ENCODE measurements at places on chromosomes 4 and X. TPM values are rescaled to one million over a fixed set of nuclear protein-coding genes. Genes with fewer than 3 reads are reported as not detected.

SLITRK2 gene
- not detected for total RNA-seq

DNA sequence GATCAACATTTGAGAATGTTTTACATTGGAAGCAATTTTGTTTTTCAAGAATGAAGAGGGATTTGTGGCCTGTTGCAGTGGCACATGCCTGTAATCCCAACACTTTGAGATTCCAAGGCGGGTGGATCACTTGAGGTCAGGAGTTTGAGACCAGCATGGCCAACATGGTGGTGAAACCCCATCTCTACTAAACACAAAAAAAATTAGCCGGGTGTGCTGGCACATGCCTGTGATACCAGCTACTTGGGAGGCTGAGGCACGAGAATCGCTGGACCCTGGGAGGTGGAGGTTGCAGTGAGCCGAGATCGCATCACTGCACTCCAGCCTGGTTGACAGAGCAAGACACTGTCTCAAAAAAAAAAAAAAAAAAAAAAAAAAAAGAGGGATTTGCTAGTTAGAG lies 127.8 kb downstream of the RPA4 start:
- DNase-seq: no peak

- no peak for DNase-seq
Measured at GRCh38 chr4:162684371-162684700, 482.4 kb downstream of the NAF1 start.

DNA sequence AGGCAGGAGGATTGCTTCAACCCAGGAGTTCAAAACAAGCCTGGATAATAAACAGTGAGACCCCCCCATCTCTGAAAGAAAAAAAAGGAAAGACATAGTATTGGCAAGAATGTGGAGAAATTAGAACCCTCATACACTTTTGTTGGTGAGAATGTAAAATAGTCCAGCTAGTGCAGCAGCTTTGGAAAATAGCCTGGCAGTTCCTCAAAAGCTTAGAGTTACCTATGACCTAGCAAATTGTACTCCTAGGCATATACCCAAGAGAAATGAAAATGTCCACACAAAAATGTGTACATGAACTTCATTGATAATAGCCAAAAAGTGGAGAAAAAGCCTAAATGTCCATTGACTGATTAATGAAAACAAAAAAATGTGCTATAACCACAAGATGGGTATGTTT lies 21.3 kb downstream of the THAP9 start:
- DNase-seq: no peak

DNA sequence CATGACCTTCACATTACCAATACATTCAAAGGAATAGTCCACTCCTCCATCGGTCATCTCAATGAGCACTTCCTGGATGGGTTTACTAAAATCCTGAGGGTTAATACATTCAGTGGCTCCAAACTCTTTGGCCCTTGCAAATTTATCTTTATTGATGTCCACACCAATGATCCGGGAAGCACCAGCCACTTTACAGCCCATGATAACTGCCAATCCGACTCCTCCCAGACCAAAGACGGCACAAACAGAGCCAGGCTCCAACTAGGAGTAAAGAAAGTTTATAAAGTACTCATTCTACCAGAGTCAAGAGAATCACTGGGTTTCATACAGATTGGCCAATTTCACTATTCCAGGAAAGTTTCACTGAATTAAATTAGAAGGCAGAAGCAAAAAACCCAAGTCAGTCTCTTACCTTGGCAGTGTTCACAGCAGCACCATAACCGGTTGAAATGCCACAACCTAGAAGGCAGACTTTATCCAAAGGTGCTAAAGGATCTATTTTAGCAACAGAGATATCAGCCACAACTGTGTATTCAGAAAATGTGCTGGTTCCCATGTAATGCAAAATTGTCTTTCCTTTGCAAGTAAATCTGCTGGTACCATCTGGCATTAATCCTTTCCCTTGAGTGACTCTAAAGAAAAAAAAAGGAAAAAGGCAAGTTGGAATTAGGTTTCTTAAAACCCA lies 12.2 kb downstream of the ADH5 start:
- DNase-seq: no peak

DNA sequence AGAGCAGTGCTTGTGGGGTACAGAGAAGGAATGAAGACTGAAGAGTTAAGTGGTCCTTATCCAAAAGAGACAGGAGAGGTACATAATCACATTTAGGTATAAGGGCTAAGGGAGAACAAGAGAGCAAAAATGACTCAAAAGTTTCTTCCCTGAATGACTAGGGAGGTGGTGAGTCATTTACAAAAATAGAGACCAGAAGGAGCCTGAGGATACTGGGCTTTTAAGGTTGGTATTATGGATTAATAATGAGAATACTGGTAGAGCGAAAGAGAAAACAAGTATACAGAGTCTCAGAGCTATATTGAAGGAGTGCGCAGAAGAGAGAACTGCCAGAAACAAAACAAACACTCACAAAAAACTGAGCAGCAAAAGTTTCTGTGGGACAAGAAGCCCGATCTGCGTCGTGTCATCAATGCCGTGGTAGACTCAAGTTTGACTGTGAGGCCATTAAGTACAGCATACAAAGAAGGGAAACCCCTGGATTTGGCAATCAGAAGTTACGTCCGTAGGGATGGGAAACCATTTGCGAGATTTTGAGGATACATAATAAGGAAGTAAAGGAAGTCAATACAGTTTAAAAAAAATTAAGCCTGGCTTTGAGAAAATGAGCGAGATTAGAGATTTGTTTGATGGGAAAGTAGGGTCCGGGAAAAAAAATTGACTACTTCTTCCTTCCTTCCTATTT lies 129.1 kb upstream of the STIM2 start:
- DNase-seq: peak; percentile 8

GRCh38 chrX:150375243-150375770 lies 12.2 kb downstream of the MAMLD1 start:
- DNase-seq: no peak

DNA sequence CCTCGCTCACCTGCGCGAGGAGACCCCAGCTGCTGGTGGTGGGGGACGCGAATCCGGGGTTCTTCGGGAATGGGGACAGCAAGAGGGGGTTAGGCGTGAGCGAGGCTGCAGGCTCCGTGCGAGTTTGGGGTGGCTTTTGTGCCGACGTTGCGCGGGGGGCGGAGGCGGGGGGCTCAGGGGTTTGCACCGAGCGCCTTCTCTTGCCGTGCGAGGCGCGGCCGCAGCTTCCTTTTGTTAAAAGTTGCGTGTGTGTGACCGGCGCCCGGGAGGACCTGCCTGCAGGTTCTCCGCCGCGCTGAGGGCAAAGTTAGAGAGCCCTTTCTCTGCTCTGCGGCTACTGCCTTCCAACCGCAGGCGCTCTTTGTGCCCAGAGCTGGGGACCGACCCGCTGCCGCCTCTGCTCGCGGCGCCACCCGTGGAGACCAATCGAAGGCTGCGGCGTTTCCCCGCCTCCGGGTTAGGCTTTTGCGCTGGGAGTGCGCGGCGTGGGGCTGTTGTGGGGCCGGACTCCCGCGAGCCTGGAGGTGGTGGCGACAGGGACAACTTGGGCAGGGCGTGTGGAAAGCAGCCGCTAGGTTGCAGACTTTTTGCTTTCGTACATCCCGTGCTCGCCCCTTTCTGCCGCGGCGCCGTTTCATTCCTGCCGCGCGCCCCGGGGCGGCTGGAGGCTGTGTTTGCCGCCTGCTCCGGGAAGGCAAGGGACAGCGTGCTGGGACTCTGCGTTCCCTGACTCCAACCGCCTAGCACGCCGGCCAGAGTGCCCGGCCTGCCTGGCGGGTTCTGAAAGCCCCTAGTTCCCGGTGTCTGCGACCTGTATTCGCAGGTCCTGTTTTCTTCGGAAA lies 716 bp downstream of the KIT start:
- peak; percentile 28 for DNase-seq

DNA sequence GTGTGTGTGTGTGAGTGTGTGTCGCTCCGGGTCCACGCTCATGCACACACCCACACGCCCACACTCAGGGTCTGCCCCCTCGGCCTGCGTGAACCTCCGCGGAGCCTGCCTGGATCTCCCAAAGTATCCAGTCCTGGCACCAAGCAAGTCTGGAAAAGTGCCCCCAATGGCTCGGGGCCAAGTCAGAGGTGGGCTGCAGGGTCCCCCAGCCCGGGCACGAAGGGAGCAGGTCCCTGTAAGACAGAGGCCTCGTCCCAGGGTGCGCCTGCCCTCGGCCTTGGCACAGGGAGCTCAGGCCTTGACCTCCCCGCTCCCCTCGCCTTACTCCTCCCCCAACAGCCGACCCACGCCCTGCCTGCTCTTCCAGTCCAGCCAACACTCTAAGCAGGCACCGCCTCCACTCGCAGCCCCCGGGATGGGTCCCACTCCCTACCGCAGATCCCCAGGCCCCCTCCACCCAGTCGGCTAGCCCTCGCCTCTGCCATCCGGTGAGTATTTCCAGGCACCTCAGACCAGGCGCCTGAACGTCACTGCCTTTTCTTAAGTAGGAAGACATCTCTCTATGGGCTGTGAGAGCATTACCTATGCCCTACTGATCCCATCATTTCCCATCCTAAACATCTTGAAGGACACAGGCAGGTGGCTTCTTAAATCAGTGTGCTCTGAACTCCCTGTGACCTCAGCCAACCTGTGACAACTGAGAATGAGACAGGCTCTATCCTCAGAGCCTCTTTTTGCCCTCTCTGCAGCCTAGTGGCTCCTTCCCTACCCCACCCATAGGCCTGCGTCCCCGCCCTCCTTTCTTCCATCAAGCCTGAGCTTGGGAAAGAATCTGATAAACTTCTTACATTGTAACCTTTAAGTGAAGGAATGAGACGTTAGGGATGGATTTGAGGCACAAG lies 704 bp downstream of the FAM114A1 start:
- no peak for DNase-seq

DNA sequence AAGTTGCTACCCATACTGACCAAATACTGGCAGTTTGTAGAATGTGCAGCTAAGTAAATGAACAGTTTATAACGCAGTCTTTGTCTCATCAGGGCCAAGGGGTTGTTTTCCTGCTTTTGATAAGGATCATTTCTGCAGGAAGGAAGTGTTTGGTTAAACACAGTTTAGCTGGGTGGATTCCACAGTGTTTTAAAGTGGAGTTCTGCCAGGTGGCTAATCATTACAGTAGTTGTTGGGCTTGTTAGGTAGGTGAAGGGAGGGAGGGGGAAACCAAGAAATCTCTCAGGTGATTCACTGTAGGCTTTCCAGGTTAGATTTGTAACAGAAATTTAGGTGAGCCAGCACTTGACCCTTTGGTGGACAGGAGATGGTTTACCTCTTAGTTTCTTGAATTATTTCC lies 58.1 kb downstream of the FNIP2 start:
- no peak for DNase-seq

All from activated T-cell treated with anti-CD3 and anti-CD28 coated beads, Interleukin-2, amount 50 U/mL, for 72 hours (primary cell).